ENCODE measurements at places on chromosomes 13 and 19.

- no peak for DNase-seq
Observed at GRCh38 chr19:3358689-3359014, 7.7 kb upstream of the NFIC start.

DNA sequence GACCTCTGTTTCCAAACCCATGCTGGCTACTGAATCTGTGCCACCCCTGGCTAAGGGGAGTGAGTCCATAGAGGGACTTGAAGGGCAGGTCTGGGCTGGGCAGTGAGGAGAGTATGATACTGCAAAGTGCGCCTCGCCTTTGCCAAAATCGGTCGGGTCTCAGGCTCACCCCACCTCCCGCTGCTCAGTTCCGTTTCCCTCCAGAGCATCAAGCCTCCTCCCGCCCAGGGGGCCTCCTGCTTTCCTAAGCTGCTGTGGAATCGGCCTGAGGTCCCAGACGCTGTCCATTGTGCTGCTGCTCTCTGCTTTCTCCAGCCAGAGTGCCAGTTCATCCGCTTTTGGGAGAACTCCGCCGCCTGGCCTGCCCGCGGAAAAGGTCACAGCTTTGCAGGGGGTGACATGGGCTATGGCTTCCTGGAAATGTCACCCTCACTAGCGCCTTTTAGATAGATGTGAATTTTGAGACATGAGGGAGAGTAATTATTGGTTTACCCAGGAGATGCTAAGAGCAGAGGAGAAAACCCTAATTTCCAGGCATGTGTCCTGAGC is 1418.4 kb downstream of the UQCRFS1 start:
- DNase-seq = no peak

DNA sequence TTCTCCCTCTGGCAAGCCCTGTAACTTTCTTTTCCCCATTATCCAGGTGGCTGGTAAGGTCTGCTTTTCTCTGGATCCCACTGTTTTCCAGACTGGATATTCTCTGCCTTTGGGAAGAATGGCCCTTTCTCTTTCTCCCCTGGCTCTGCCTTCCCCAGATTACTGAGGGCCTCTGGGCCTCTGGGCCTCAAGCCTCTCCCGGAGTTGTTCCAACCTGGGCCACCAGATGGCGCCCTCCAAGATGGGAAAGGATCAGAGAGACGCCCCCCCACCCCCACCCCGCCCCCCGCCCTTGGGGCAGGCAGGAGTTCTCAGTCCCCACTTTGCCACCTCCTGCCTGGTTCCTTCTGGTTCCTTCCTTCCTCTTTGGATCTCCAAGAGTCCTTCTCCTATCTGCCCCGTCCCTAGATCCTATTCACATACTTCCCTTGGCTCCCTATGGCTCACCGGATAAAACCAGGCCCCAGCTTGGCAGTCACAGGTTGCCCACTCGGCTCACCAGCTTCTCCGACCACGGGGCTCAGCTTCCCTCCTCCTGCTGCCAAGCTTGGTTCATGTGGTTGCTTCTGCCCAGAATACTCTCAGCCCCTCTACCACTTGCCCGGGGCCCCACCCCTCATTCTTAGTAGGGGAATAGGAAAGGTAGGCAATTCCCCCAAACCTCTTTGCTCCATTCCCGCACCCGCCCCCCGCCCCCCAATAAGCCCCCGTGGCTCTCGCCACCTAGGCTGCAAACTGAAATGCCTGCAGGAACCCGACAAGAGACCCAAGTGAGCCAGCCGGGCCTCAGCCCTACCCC is 13.1 kb downstream of the EPS8L1 start:
- DNase-seq = peak; percentile 68

- no peak for DNase-seq
Observed at GRCh38 chr19:19315444-19315843, 4.9 kb downstream of the SUGP1 start.

DNA sequence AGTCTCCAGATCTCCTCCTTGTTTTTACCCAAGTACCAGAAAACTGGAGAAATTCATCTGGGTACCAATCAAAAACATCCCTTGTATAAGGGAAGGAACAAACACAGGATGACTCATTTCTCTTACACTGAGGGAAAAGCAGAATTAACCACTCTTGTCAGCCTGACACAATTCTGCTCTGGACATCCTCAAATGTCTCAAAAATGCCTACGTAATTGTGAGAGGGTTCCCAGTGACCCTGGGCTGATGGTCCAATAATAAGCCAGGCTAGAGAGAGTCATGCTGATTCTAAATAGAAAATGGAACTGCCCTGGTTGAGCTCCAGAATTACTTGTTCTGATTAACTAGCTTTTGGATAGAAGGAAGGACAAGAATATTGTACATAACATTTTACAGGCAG is 14.5 kb downstream of the ZNF708 start:
- no peak for DNase-seq

DNA sequence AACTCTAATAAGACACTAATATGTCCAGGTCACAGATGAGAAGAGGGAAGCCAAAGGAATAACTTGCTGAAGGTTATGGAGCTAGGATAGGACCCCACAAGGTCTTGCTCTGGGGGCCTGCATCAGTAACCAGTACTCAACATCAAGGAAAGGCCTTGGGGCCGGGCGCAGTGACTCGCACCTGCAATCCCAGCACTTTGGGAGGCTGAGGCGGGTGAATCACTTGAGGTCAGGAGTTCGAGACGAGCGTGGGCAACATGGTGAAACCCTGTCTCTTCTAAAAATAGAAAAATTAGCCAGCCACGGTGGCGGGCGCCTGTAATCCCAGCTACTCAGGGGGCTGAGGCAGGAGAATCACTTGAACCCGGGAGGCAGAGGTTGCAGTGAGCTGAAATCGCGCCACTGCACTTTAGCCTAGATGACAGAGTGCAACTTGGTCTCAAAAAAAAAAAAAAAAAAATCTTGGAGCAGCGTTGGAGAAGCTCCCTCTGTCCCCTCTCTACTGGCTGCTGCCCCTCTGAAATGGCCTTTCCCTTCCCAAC is 1.8 kb downstream of the LONP1 start:
- no peak for DNase-seq

DNA sequence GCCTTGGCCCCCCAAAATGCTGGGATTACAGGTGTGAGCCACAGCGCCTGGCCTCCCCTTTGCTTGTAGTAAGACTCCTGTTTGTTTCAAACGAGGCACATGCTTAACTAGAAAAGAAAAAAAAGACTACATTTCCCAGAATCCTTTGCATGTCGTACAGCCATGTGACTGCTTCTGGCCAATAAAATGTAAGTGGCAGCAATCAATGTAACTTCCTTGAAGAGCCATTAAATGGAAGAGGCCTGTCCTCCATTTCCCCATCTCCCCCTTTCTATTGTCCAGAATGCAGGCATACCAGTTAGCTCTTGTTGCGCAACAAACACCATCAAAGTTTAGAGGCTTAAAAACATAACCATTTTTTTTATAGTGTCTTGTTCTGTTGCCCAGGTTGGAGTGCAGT is 10.4 kb upstream of the GPR32 start:
- DNase-seq = no peak

GRCh38 chr13:65387743-65388347 is 1842.3 kb downstream of the PCDH9 start:
- no peak for DNase-seq

- DNase-seq = no peak
Observed at GRCh38 chr19:31166206-31166605, 183.0 kb downstream of the TSHZ3 start.

DNA sequence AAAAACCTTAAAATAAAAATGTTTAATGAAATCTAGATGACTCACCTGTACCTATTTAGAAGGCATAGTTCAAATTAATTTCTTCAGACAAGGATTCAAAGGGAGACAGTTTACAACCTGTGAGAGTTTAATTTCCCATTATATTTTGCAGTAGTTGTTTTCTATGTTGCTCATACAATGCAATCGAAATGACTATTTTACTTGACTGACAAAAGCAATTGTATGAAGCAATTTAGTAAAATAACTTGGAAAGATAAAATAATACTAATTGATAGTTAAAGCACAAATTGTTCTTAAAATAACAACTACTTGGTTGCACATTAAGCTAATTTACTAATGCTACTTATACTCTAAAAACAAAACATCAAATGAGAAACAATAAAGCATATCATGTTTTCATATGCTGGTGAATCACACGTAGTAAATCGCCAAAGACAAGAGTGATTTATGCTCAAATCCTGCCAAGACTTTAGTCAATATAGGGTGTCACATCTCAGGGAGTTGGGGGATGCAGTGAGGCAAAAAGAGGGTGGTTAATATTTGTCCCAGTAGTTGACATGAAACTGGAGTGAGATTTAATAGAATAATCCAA is 6.4 kb downstream of the DACH1 start:
- no peak for DNase-seq

- DNase-seq = no peak
Observed at GRCh38 chr19:19866611-19867248, 1.0 kb downstream of the ZNF253 start.

GRCh38 chr13:73792796-73793195 is 341.4 kb downstream of the KLF12 start:
- DNase-seq = no peak

- no peak for DNase-seq
Observed at GRCh38 chr19:48136547-48136946, 25.9 kb upstream of the PLA2G4C start.

- no peak for DNase-seq
Observed at GRCh38 chr13:34303346-34303745, 485.4 kb downstream of the RFC3 start.

DNA sequence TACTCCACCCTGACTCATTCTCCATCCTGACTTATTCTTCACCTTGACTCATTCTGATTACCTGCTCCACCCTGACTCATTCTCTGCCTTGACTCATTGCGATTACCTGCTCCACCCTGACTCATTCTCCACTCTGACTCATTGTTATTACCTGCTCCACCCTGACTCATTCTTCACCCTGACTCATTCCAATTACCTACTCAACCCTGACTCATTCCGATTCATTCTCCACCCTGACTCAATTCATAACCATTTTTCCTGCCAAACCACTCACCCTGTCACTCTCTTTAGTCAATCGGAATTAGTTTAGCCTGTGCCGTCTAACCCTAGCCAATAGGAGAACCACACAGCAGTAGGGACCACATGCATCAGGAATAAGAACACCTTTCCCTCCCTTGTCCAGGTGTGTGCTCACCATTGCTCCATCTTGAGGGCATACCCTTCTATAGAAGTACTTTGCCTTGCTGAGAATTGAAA is 1227.4 kb upstream of the PCDH20 start:
- DNase-seq = no peak
